Tracheal epithelial cell (primary cell): ENCODE measurements at places on chromosomes 16 and 17. TPM values are rescaled to one million over a fixed set of nuclear protein-coding genes. Genes with fewer than 3 reads are reported as not detected.

ZSCAN10 gene
- not detected in 2 replicates for total RNA-seq

DVL2 gene
- total RNA-seq = 45.5 and 66.3 TPM in 2 replicates

OR4D1 gene
- not detected in 2 replicates for total RNA-seq

KRT14 gene
- total RNA-seq = 2,248 and 2,437 TPM in 2 replicates

SERPINF2 gene
- total RNA-seq = 2.2 and 4.0 TPM in 2 replicates

MYO18A gene
- 38.8 and 63.9 TPM in 2 replicates for total RNA-seq

TNK1 gene
- total RNA-seq = 9.9 and 11.9 TPM in 2 replicates

CRHR1 gene
- not detected in 2 replicates for total RNA-seq

AOC2 gene
- total RNA-seq = 0.96 and 1.5 TPM in 2 replicates

TRAPPC2L gene
- total RNA-seq = 36.4 and 48.8 TPM in 2 replicates

TAX1BP3 gene
- 196 and 295 TPM in 2 replicates for total RNA-seq

SLC13A2 gene
- total RNA-seq = not detected in 2 replicates

CCL16 gene
- not detected in 2 replicates for total RNA-seq

CDH13 gene
- total RNA-seq = 35.2 and 41.9 TPM in 2 replicates

DHX38 gene
- total RNA-seq = 38.6 and 83.9 TPM in 2 replicates

ACSM3 gene
- total RNA-seq = 2.3 and 2.4 TPM in 2 replicates

NLRC3 gene
- not detected in 2 replicates for total RNA-seq

PTGES3L gene
- 0.21 and 0.24 TPM in 2 replicates for total RNA-seq

TNFRSF13B gene
- total RNA-seq = 0.24 TPM in 1 of 2 replicates, not detected in the other

EARS2 gene
- total RNA-seq = 62.4 and 89.5 TPM in 2 replicates

PDF gene
- total RNA-seq = 25.4 and 34.9 TPM in 2 replicates

KRT25 gene
- total RNA-seq = not detected in 2 replicates

STH gene
- not detected in 2 replicates for total RNA-seq

KRTAP3-2 gene
- total RNA-seq = not detected in 2 replicates

ACSM2A gene
- not detected in 2 replicates for total RNA-seq

SHCBP1 gene
- total RNA-seq = 0.43 and 1.2 TPM in 2 replicates

ITGA2B gene
- total RNA-seq = not detected in 2 replicates
